Activated CD8-positive, alpha-beta memory T cell treated with anti-CD3 and anti-CD28 coated beads for 24 hours (primary cell): ENCODE measurements at places on chromosomes 2 and 18.

- no peak for DNase-seq
Observed at GRCh38 chr2:121804340-121804739, 48.9 kb downstream of the TSN start.

DNA sequence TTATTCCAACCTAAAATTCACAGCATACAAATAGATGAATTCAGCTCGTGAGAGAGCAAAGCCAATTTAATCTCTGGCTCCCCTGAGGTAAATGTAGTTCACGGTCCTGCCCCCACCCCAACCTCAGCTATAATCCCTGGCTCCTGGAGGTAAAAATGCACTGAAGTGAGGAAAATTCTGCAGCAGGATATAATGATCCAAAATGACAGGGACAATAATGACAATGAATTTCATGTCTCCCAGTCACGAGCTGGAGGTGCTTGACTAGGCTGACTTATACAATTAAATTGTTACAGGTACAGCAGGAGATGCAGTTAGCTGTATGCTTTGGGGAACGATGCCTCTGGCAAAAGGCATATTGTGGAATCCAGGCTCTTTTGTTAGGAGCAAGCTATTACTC, 82.0 kb downstream of the GPD2 start:
- no peak for DNase-seq

DNA sequence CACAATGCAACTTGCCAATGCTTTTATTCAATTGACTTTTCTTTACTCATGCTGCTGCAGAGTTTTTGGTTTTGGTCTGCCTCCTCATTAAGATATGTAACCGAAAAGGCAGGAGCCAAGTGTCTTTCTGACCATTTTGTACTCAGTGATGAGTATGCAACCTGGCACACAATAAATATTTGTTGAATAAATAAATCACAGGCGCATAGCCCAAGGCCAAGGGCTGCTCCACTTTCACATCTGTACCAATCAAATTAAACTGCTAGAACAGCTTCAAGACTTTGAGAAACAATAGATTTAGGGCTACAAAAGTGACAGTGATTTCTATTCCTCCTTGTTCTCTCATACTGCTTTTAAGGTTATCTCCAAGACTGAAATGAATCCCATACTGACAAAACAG, 828.2 kb downstream of the RNF144A start:
- no peak for DNase-seq

GRCh38 chr18:59006461-59007067, 133.1 kb upstream of the SEC11C start:
- no peak for DNase-seq

- DNase-seq, result no peak
Observed at GRCh38 chr2:65292106-65292400, 64.4 kb downstream of the ACTR2 start.

GRCh38 chr2:72292433-72292832, 144.8 kb upstream of the CYP26B1 start:
- no peak for DNase-seq

DNA sequence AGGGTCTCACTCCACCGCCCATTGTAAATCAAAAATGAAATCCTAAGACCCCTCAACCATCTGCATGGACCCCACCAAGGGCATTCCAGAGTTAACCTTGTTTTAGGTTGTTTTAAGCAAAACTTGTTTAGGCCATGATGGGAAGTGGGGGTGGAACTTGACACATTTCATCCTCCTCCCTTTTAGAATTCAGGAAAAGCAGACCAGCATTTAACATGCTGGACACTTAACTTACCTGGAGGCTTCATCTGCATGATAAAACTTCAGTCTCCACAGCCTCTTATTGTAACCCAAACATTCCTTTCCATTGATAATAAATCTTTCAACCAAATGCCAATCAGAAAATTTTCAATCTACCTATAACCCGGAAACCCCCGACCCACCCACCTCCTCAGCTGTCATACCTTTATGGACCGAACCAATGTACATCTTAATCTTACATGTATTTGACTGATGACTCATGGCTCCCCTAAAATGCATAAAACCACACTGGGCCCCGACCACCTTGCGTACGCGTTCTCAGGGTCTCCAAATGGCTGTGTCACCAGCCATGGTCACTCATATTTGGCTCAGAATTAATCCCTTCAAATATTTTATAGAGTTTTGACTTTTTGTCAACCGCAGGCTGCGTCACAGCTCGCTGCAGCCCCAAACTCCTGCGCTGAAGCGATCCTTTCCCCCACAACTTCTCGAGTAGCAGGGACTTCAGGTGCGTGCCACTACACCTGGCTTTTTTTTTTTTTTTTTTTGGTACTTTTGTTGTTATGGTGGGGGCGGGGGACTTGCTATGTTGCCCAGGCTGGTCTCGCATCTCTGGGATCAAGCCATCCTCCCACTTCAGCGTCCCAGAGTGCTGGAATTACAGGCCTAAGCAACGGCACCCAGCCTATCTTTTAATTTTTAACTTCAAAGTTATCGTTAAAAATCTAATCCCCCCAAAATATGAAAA, 917 bp downstream of the MPPE1 start:
- no peak for DNase-seq

DNA sequence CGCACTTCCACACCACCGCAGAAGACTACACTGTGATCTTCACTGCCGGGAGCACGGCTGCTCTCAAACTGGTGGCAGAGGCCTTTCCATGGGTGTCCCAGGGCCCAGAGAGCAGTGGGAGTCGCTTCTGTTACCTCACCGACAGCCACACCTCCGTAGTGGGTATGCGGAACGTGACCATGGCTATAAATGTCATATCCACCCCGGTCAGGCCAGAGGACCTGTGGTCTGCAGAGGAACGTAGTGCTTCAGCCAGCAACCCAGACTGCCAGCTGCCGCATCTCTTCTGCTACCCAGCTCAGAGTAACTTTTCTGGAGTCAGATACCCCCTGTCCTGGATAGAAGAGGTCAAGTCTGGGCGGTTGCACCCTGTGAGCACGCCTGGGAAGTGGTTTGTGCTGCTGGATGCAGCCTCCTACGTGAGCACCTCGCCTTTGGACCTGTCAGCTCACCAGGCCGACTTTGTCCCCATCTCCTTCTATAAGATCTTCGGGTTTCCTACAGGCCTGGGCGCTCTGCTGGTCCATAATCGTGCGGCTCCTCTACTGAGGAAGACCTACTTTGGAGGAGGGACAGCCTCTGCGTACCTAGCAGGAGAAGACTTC, 12.5 kb downstream of the MOCOS start:
- DNase-seq, result no peak

- no peak for DNase-seq
Observed at GRCh38 chr2:46547223-46548102, 68.1 kb downstream of the TMEM247 start.

DNA sequence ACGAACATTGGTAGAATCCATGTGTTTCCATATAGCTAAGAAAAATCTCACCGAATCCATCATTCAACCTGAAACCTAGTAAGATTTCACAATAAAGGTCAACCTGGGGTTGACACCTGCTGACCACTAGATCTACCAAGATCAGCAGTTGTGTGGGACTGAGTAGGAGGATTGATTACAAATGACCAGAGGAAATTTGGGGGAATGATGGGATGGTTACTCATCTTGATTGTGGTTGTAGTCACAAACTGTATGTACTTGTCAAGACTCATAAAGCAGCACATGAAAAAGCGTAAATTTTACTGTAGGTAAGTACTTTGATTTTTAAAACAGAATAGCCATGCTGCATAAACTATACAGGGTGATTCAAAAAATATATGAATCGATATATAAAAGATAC, 14.7 kb downstream of the DAPL1 start:
- no peak for DNase-seq

GRCh38 chr2:16211341-16211740, 271.0 kb downstream of the MYCN start:
- DNase-seq, result no peak

GRCh38 chr18:33146014-33146413, 294.5 kb downstream of the CCDC178 start:
- no peak for DNase-seq

DNA sequence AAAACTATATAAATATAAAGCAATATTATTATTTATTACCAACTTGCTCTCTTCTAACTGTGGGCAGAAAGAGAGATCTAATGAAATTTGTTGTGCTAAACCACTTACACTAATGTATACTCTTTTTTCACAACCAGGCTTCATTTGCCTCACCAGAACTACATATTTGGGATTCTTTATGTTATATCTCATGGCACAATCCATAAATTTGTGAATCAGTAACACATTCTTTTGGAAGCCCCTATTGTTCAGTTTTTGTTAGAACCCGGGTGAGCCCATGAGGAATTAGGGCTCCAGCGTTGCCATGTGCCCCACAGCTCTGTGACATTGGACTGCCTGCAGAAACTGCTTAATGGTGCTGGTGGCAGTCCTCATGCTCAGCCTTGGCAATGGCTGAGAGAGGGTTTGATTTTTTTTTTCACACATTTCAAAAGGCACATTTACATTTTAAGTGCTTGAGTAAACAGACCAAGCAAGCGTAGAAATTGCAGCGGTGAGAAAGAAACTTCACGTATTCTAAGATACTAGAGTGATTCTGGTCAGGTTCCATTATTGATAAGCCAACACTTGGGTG, 15.3 kb downstream of the VIT start:
- no peak for DNase-seq

DNA sequence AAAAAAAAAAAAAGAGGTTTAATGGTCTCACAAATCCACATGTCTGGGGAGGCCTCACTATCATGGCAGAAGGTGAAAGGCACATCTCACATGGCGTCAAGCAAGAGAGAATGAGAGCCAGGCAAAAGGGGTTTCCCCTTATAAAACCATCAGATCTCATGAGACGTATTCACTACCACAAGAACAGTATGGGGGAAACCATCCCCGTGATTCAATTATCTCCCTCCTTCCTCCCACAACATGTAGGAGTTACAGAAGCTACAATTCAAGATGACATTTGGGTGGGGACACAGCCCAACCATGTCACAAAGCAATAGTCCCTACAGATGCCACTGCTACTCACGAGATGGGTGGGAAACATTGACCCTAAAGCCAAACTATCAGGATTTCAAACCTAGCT, 392.7 kb upstream of the ID2 start:
- DNase-seq, result no peak

GRCh38 chr2:182248362-182248761, 178.5 kb downstream of the PDE1A start:
- DNase-seq, result no peak

DNA sequence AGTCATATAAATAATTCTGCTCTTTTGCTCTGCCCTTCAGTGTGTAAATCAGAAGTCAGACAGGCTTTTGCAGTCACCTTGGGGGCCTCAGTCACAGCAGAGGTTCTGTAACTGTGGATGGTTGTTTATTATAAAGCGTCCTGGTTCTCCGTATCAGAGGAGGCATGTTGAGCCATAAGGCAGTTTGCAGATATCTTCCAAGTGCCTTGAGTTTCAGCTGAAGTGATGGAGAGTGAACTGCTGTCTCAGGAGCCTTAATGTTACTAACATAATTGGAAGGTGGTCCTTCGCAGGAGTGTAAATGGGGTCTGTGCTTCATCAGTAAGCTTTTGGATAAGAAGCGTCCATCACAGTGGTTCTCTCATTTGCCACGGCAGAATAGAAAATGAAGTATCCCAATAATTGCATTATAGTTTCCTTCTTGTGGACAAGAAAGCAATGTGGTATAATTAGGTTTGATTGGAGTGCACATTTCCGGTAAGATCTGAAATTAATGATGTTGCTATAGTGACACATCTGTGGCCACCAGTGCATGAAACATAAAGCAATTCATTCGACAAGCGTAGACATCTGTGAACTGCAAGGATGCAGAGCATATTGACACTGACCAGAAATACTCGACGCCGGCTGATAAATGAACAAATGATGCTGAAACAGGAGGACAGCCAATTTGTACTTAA, 112.5 kb upstream of the NFATC1 start:
- no peak for DNase-seq

DNA sequence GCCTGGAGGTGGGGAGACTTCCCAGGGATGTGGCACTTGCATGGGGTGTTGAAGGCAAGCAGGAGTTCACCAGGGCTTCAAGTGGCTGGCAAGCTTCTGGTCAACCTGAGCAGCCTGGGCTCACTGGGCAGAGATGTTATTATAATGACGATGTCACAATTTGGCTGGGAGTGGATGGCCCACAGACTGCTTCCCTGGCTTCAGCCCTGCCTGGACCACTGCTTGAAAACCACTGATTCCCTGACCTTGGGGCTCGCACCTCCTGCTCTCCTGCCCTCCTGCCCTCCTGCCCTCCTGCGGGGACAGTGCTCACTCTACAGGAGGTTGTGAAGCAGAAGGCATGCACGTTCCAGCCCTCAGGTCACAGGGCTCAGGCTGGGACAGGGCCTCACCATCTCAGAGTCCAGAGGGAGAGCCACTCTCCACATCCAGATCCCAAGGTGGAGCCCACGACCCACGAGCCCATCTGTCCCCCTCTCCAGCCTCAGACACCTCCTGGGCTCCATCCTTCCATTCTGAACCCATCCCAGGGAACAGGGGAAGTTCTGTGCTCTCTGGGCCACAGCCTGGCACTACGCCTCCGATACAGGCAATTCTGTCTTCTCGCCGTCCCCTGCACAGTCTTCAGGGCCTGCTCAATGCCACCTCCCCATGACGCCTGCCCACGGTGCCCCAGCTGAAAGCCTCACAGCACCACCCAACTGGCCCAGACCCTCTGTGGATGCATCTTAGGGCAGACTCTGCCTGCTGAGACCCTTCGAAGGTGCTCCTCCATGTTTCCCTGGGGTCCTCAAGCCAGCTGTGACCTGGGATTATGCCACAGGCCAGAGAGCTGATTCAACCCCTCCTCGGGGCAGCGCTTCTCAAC, 241.6 kb upstream of the RAB6C start:
- no peak for DNase-seq
